ENCODE measurements at places on chromosomes 1 and 21.
A peak's percentile ranks its signal among the peaks of the same experiment; 100 is the strongest.

GRCh38 chr1:24164004-24164403 is 21.1 kb upstream of the IL22RA1 start:
- DNase-seq, result no peak

DNA sequence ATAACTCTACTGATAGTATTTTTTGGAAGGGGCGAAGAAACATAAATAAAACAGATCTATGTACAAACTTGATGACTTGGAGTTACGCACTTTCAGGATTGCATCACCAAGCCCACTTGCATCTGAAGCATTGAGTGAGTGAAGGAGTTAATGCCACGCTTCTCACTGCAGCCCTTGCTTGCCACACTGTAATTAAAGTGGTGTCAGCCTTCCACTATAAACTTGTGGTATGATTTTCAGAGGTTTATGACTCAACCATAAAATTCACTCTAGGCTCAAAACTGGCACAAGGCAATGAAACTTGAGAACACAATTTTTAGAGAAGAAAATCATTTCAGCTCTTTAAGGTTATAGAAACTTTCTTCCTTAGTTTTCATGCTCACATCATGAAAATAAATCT is 93.9 kb upstream of the PRMT6 start:
- DNase-seq, result no peak

GRCh38 chr1:203274603-203275381 is 30.5 kb upstream of the BTG2 start:
- no peak for DNase-seq

GRCh38 chr1:245822996-245823395 is 668.2 kb downstream of the KIF26B start:
- no peak for DNase-seq

- no peak for DNase-seq
Measured at GRCh38 chr1:196001188-196001587, 607.1 kb downstream of the KCNT2 start.

DNA sequence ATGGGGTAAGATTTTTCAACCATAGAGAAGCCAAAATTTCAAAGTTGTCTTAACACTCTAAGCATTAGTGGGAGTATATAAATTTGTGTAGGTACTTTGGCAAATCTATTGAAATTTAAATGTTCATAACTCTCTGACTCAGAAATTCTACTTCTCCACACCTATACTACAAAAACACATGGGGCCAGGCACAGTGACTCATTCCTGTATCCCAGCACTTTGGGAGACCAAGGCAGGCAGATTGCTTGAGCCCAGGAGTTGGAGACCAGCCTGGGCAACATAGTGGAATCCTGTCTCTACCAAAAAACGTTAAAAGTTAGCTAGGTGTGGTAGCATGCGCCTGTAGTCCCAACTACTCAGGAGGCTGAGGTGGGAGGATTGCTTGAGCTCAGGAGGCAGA is 41.3 kb upstream of the RAVER2 start:
- DNase-seq, result no peak

GRCh38 chr1:197911857-197912696 is 5.1 kb upstream of the LHX9 start:
- no peak for DNase-seq

DNA sequence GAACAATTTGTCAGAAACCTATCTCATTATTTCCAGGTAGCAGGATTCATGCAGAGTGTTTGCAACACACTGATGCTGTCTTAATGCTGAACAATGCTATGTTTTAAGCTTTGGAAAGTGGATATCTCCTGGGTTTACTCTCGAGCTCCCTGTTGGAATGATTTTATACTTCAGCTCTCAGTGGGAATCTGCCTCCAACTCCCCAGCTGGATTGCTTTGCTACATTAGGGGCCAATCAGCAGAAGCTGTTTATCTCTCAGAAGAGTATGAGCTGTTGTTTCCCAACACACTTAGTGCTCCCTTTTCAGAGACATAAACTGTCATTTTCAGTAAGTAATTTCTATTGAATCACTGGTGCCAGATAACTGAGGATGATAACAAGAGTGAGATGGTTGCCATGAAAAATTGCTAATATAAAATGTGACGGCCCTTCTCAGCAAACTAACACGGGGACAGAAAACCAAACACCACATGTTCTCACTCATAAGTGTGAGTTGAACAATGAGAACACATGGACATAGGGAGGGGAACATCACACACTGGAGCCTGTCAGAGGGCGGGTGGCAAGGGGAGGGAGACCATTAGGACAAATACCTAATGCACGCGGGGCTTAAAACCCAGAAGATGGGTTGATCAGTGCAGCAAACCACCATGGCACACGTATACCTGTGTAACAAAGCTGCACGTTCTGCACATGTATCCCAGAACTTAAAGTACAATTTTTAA is 265.9 kb upstream of the RUNX1 start:
- no peak for DNase-seq

- no peak for DNase-seq
Measured at GRCh38 chr1:8249838-8250237, 68.1 kb upstream of the SLC45A1 start.

DNA sequence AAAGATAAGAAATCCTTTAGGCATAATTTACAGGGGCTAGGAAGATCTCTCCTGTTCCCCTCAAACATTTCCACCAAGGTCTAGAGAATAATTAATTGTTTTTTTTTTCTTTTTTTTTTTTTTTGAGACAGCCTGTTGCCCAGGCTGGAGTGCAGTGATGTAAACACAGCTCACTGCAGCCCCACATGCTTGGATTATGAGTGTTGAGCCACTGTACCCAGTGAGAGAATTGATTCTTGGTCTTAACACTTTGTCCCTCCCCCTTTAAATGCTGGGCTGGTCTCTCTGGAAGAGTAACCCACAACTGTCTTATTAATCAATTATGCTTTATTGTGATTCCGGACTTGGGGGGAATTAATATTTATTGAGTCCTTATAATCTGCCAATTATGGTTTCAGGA is 33.4 kb downstream of the ATF3 start:
- no peak for DNase-seq

GRCh38 chr1:188425687-188426086 is 1596.9 kb downstream of the PLA2G4A start:
- no peak for DNase-seq

- no peak for DNase-seq
Measured at GRCh38 chr1:73310797-73311381, 887.1 kb downstream of the LRRIQ3 start.

- DNase-seq, result no peak
Measured at GRCh38 chr1:91673613-91674012, 173.0 kb downstream of the CDC7 start.

GRCh38 chr1:228210712-228211530 is 3.1 kb downstream of the OBSCN start:
- no peak for DNase-seq

- no peak for DNase-seq
Measured at GRCh38 chr1:119222271-119222670, 81.8 kb upstream of the WARS2 start.

GRCh38 chr1:33039840-33040239 is 3.2 kb upstream of the AK2 start:
- peak; percentile 59 for DNase-seq

DNA sequence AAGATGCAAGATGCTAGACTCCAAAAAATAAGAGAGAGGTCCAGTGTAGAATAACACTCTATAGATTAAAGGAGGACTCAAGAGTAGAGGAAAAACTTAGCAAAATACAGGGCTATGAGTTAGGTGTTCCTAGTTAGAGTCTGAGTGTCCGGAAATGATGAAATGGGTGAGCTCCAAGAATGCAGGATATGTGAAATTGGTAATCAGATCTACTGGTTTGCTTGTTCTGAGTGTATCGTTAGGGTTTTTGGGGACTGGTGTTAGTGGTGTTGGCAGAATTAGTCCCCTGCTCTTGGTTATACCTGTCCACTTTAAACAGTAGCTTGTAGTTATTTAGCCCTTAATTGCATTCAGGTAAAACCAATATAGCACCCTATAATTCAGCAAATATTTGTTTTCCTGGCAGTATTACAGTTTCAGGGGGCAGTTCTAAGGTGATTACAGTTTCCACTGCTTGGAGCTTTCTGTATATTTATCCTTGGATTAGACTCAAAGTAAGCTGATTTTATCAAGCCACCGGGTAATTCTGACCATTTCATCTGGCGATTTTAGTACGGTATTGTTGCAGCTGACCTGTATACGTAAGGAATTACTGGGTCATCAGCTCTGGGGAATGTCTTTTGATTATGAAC is 332.7 kb downstream of the CHRM3 start:
- no peak for DNase-seq

DNA sequence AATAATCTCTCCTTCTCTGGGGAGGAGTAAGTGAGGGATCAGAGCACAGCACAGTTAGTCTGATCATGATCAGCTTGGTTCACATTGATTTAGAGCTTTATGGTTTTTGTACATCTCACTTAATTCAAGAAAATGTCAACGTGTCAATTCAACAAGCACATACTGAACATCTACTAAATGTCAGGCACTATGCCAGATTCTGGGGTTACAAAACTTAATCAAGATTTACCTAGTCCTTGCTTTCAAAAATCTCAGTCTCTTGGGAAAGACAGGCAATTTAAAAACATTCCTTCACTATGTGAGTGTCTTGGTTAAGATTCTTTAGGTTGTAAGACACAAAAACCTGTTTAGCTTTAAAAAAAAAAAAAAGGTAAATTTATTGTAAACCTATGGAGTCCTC is 181.4 kb downstream of the AK5 start:
- DNase-seq, result no peak

DNA sequence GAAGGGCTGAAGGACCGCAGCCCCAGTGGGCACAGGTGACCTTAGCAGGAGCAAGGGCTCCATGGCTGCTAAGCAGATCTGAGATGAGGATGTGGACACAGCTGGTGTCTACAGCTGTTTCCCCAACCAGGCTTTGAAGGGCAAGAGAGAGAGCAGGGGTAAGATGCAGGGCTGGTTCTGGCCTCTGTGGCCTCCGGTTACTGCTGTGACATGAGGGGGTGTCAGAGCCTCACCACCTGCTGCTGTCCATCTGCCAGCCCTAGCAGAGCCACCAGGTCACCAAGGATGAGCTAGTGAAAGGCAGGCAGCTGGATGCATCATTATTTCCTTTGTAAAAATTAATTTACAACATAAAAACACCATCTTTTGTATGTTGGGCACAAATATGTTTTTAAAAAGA is 33.4 kb downstream of the OBSCN start:
- no peak for DNase-seq

DNA sequence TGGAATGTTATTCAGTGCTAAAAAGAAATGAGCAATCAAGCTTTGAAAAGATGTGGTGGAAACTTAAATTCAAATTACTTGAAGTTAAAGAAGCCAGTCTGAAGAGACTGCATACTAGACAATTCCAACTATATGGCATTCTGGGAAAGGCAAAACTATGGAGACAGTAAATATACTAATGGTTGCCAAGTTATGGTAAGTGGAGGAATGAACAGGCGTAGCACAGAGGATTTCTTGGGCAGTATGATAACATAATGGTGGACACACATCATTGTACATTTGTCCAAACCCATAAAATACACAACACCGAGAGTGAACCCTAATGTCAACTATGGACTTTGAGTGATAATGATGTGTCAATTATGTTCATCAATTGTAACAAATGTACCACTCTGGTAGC is 21.1 kb upstream of the SELP start:
- no peak for DNase-seq

- DNase-seq, result peak; percentile 49
Measured at GRCh38 chr1:206935491-206936067, 10.7 kb downstream of the PIGR start.

DNA sequence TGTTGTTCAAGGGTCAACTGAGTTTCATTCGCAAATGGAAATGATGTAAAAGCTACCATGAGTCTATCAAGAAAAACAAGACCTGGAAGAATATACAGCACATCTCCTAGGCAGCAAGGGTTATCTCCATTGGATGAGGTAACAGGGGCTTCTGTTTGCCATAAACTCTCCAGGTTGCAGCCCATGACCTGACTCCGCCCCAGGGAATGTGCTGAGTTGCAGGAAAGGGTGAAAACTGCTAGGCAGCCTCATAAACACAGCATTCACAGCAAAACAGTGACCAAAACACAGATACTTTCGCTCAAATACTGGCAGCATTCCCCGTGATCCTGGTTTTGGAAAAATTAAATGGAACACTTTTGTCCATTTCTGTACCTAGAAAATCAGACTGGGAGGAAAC is 20.2 kb upstream of the ACTA1 start:
- no peak for DNase-seq

GRCh38 chr1:157371221-157371620 is 181.1 kb downstream of the FCRL5 start:
- DNase-seq, result no peak

GRCh38 chr1:33971913-33972312 is 108.0 kb downstream of the HMGB4 start:
- no peak for DNase-seq

- DNase-seq, result no peak
Measured at GRCh38 chr1:58923090-58923470, 139.2 kb upstream of the JUN start.

GRCh38 chr1:15765495-15766194 is 7.0 kb downstream of the FBLIM1 start:
- DNase-seq, result no peak

DNA sequence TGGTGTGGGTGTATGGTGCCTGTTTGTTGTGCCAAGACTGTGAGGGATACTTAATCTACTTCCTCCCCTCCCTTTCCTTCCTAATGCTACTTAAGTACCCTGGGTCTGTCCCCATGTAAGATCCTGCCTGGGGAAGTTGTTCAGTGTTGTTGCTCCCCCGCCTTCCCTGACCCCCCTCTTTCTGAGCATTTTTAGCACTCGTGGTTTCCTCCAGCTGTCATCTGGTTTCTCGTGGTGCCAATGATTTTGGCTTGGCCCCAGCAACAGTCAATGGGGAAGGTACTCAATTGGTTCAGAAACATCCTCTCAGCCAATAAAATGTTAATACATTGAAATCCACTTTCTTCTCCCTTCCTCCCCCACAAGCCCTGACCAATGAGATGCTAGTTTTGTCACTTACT is 8.0 kb upstream of the B4GALT3 start:
- DNase-seq, result no peak

GRCh38 chr1:121522061-121522759 is 337.4 kb downstream of the SRGAP2C start:
- DNase-seq, result no peak

GRCh38 chr21:45819478-45820170 is 161.9 kb upstream of the COL6A1 start:
- no peak for DNase-seq

DNA sequence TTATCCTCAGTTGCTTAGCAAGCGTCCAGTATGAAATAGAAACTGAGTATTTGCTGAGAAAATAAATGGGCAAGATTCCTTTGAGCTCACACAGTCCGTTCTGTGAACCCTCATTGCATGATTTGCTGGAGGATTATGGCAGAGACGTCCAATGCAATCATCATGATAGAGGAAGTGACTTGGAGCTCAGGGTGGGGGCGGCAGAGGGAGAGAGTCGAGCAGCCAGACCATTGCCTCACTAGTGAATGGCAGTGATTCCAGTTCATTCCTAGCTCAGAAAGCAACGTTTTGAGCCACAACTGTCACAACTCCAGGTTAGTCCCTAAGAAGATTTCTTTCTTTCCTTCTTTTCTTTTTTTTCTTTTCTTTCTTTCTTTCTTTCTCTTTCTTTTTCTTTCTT is 27.5 kb upstream of the COL9A2 start:
- DNase-seq, result no peak

GRCh38 chr1:180615493-180616290 is 16.1 kb upstream of the XPR1 start:
- no peak for DNase-seq

Measured in upper lobe of left lung (tissue), 6 donors.